ENCODE measurements at places on chromosomes 6 and 20.

GRCh38 chr20:26205350-26205749 lies 508.7 kb upstream of the ZNF337 start:
- no peak for DNase-seq

DNA sequence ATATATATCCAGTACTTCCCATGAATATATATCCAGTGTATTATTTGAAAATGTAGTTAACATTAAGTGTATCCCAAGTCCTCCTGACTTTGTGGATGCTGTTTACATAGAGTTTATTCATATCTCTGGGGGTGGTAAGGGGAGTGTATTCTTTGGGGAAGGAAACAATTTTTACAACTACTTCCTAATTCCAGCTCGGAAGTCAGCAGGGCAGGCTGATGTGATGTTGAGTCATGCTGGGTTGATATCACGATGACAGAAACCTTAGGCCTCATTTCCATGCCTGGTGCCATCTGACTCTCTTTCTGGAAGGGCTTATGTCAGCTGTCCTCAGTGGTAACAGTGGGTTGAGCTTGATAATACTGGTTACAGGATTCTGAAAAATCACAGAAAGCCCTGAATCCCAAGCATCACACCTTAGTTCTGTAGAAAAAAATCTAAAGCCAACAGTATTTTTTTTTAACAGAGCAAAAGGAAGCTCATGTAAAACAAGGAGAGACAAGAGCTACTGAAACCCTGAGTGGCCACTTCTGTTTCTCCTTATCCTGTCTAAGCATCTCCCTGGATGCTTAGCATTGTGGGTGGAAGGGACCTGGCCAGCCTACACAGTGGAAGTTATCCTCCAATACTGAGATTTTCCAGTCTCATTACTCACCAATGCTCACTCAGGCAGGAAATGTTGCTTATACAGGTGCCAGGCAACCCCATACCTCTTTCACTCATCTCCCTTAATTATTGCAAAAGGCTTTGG lies 75.2 kb upstream of the IYD start:
- DNase-seq, result no peak

DNA sequence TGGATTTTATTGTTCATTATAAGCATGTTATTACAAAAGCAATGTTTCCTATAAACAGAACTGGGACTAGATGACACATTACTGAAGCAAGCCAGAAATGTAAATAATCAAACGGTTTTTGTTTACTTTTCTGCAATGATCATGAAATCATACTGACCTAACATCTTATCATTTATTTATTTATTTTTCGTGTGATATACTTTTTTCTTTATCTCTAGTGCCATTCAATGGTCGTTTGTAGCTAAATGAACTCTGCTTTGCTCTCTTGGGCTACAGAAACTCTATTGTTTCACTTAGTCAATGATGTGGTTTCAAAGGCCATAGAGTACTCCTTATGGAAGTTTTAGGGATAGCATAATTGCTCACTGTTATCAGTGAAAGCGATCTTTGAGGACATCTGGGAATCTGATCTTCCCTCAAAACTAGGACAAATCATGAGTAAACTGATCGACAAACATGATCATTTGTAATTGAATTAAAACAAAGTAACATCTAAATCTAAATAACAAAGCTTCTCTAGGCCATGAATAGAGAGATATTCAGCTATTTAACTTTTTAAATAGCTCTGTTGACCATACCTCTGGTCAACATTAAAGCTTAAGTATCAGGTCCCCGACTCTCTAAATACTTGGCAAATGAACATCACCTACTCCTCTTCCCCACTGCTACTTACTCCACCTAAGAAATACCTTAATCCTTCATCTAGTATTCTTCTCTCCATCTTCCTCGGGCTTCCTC lies 933.4 kb downstream of the TFAP2A start:
- DNase-seq, result no peak

- no peak for DNase-seq
These were observed 3.4 kb downstream of the NKX2-4 start for GRCh38 chr20:21393816-21394519.

GRCh38 chr20:20273286-20273685 lies 94.6 kb upstream of the INSM1 start:
- DNase-seq, result no peak

DNA sequence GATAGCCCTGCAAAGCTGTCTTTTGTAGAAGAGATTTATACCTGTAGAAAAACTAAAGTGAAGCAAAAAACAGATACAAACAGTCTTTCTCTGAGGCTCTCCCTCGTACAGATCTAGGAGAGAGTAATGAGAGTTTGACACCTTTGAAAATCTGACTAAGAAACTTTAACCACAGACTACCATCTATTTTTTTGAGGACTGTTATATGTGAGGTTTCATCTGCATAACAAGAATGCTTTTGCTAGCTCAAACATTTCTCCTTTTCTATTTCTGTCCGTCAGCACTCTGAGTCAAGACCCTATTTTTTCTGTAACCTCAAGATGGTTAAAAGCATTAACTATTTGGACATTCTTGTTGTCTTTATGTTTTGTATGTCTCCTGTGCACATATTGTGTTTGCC lies 193.0 kb downstream of the BTBD3 start:
- DNase-seq, result no peak

DNA sequence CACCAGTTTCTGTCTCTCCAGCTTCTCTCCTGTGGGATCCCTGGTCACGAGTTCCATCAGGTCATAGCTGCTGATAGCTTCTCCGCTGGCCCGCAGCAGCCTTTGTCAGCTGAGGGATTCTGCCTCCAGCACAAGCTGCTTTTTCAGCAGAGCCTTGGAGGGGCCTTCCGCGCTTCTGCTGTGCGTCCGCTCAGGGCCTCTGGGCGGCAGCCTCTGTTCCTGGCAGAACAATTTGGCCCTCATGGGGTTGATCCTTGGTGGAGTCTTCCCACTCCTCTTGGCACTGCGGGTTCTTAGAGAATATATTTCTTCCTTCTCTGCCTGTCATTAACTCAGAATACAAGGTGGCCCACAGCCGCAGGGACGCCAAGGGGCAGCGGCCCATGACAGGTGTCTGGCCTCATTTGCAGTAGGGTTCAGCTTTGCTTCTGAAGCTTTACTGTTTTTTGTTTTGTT lies 158.8 kb downstream of the DTNBP1 start:
- no peak for DNase-seq

- DNase-seq, result no peak
These were observed at the start of gene PI16 for GRCh38 chr6:36954262-36954931. PI16 (plus strand) TSS chr6:36954738; CDS start chr6:36954761, 23 bp downstream.

DNA sequence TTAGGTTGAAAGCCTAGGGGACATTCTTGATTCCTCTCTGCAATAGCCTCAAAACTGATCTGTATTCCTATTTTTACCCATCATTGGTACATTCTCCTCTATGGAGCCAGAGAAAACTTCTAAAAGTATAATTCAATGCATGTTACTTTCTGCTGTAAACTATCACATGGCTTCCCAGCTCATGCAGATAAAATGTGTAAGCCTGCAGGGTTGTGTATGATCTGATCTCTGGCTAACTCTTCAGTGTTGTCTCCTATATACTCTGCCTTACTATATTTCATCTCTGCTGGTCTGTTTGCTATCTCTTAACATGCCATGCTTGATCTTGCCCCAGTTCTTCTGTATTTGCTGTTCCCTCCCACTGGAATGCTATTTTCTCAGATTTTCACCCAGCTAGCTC lies 323.3 kb upstream of the RSPO3 start:
- DNase-seq, result no peak

GRCh38 chr6:2866171-2866846 lies 24.6 kb upstream of the SERPINB1 start:
- DNase-seq, result no peak

GRCh38 chr6:127946388-127946787 lies 45.5 kb upstream of the THEMIS start:
- no peak for DNase-seq

DNA sequence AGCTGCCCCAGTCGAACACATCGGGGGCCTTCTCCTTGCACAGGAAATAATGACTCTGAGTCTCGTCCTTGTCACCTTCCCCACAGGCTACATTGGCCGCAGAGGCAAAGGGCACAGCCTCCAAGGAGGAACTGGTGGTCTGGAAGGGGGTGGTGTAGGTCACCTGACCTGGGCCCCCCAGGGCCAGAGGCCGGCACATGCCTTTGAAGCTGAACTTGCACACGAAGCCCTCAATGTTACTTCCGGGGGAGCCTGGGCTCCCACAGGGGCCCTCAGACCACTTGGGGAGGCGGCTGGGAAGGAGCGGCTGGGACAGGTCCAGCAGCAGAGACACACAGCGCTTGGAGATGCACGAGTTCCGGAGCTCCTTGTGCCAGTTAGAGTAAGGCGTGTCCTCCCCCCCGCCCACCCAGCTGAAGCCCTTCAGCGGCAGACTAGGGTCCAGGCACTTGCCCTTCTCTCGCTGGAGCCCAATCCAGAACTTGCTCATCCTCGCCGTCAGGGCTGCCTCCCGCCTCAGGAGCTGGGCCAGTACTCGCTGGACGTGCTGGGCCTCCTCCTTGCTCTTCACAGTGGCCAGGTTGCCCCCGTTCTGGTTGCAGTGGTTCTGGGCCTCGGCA lies 578 bp downstream of the CD93 start:
- no peak for DNase-seq

DNA sequence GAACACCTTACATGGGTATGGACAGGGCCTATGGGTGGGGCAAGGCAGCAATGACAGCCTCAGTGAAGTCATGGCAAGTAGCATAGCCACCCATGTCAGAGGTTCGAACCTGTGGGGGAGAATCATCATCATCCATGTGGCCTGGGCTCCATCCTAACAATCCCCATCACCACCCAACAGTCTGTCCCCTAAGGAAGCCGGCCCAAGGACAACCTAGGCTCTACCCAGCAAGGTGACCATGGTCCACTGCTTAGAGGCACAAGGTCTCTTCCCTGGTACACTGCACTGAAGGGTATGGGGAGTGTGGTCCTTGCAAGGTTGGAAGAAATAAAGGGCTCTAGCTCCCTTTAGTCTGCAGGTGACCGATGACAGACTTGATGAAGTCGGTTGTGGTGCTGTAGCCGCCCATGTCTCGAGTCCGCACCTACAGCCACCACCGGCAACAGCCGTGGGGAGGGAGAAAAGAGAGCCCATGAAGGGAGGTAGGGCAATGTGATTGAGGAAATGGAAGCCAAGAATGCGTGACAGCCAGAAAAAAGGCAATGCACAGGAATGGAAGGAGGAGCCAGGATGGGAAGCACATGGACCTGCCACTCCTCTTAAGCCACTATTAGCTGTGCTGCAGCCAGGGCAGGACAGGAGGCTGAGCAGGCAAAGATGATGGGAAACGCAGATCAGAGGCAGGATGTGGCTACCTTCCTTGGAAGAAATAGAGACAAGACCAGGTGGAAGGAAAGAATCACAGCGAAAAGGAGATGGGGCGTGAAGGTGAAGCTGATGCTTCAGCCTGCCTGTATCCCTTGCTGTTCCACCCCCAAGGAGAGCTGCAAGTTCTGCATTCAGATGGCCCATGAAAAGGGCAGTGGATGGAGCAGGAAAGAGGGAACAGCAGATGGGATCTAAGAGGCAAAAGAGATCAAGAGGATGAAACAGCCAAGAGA lies 5.3 kb downstream of the IDH3B start:
- no peak for DNase-seq

GRCh38 chr6:140774080-140774505 lies 1358.6 kb upstream of the GJE1 start:
- DNase-seq, result no peak

- no peak for DNase-seq
These were observed 84.5 kb upstream of the LYRM2 start for GRCh38 chr6:89723046-89723445.

DNA sequence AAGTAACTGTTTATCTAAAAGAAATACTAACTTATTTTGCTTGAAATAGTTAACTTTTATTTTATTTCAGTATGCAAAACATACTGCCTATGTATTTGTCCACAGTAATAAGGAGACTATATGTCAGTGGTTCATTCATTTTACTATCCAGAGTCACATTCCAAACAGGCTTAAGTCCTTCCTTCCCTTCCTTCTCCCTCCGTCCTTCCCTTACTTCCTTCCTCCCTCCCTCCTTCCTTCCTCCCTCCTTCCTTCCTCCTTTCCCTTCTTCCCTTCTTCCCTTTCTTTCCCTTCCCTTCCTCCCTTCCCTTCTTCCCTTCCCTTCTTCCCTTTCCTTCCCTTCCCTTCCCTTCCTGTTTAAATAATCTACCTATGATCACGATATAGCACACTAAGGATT lies 899.2 kb downstream of the EYS start:
- no peak for DNase-seq

DNA sequence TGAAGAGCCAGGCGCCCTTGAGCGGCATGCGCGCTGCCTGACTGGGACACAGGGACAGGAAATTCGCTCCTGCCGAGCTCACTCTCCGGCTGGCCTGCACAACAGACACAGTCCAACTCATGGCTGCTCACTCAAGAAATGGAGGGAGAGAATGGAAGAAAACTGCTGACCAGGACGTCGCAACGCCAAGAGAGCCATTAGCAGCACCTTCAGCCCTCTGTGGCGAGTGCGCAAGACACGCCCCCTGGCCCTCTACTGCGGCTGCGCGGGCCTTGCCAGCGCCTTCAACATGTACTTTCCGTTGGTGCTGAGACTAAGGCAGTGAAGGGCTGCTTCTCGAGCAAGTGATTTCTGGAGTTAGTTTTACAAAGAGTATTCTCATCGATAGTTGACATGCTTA lies 23.3 kb downstream of the TMEM242 start:
- no peak for DNase-seq

DNA sequence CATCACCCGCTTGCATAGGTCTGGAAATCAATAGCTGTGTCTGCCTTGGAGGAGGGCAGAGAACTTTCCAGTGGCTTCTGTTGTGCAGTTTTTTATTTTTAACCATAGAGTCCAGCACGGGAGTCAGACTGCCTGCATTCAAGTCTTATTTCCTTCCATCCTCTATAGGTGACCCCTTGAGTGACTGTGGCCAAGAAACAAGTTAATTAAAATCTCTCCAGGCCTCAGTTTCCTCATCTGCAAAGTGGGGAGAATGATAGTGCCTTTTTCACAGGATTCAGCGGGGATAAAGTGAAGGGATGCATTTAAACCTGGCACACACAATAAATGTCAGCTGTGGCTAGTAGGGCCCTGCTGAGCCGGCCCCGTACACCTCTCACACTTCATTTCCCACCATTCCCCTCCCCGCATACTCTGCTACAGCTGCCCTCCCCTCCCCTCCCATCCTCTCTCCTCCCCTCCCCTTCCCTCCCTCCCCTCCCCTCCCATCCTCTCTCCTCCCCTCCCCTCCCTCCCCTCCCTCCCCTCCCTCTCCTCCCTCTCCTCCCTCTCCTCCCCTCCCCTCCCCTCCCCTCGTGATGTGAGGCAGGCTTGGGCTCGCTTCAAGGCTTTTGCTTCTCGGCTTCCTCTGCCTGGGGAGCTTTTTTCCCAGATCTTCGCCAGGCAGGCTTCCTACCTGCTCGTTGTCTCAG lies 150.5 kb downstream of the TFAP2C start:
- DNase-seq, result no peak

DNA sequence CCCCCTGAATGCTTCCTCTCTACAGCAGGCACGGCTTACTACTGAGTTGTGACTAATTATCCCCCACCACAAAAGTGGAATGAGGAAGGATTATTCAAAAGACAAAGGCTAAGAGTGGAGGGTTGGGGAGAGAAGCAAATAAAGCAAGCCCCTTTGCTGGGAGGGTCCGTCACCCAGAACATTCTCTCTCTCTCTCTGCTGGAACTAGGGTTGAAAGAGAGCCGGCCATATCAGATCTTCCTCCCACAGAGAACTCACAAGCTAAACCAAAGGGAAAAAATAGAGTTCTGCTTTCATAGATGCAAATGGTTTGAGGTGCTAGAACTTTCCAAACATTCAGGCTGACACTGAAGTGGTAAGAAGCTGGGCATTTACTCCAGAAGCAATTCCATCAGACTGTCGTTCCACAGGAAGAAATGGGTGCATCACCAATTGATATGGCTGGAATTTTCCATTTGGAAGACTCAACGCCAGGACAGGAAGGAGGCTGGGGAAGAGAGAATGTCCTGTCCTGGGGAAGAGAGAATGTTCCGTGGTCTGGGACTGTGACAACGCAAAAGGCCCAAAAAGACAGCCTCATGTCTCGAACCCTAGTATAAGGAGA lies 7.9 kb downstream of the ZMYND8 start:
- DNase-seq, result no peak
